ENCODE measurements at places on chromosomes 2 and 18.

GRCh38 chr2:238763471-238763995 is 84.4 kb upstream of the TWIST2 start:
- no peak for DNase-seq

GRCh38 chr18:65721619-65722018 is 29.2 kb upstream of the CDH7 start:
- DNase-seq: peak; percentile 88

GRCh38 chr18:55878224-55878623 is 290.2 kb upstream of the TCF4 start:
- no peak for DNase-seq

- DNase-seq: peak; percentile 88
Observed at GRCh38 chr18:65753520-65753919, 2.7 kb downstream of the CDH7 start.

DNA sequence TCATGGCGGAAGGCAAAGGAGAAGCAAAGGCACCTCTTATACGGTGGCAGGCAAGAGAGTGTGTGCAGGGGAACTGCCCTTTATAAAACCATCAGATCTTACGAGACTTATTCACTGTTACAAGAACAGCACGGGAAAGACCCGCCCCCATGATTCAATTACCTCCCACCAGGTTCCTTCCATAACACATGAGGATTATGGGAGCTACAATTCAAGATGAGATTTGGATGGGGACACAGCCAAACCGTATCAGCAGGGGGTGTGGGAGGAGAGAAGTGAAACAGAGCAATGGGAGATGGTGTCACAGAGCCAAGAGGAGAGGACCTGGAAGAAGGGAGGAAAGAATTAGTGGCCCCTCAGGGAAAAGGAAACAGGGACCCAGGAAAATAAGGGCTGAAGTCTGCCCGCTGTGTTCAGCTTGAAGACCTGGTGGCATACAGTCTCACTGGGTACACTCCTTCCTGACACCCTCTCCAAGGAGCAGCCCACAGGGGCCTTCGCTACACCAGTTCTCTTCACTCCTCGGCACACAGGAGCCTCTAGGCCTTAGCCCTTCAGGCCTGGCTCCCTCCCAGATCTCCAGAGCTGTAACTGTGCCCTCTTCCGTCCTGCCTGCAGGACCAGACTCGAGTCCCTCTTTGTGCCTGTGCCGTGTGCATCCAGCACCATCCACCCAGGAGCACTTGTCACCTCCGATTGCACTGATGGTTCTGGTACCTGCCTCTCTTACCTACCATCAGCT is 262.1 kb downstream of the EIPR1 start:
- DNase-seq: no peak

- DNase-seq: no peak
Observed at GRCh38 chr2:118981632-118982031, 39.6 kb downstream of the MARCO start.

Measured in cerebellar cortex (tissue), 1 donor.